ENCODE measurements at places on chromosomes 6 and 20.

DNA sequence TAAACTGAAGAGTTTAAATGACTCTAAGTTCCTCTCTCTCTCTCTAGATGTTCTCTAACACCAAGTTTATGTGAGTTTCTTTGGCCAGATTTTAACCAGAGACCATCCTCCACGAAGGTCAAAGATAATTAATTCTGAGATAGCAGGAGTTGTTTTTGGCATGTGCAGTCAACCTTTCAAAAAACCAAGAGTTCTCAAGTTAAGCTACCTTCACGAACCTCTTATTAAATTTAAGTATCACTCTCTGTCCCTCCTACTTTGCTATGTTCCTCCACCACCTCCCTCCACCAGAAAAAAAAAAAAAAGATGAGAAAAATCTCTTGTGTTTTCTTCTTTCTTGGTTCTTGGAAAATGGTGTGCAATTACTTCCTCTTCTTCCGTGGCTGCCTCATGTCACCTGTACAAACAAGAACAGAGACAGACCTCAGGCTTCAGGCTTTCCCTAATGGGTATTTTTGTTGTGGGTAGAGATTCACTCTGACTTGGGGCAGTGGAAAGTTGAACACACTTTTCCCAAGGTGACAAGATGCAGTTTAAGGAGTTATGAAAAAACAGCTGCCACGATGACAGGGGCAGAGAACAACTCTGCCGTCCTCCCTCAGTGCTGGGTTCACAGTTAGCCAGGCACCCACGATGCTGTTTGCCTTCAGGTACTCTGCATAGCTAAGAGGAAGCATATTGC is 64.3 kb downstream of the ADTRP start:
- peak; percentile 49 for DNase-seq

- DNase-seq, result no peak
Measured at GRCh38 chr6:31378062-31378720, 21.2 kb upstream of the HLA-B start.

DNA sequence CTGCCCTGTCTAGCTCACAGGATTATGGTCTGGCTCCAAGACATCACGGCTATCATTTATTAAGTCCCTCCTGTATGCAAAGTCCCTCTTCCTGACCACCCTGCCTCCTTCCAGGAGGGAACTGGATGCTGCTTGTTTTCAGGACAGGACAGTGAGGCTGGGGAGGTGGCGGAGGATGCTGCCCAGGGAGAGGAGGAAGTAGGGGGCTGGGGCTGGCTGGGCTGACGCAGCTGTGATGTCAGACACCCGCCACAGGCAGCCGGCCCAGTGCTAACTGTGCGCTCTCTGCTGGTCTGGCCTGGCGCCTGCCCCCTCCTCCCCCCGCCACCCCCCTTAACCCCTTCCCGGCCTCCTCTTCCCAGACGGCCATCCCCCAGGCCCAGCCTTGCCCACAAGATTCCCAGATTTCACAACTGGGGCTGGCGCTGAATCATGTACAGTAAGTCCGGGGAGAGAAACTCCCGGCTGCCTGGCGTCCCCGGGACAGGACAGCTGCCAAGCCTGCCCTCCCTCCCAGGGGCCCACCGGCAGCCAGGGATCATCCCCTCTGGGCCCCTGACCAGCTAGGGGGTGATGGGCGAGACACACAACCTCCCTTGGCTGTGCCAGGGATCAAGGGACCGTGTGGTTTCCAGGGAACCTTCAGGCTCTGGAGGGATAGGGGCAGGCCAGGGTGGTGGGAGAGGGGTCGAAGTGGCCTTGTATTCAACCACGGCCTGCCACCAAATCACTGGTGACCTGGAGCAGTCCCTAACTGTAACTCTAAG is 118.1 kb downstream of the CEBPB start:
- no peak for DNase-seq

DNA sequence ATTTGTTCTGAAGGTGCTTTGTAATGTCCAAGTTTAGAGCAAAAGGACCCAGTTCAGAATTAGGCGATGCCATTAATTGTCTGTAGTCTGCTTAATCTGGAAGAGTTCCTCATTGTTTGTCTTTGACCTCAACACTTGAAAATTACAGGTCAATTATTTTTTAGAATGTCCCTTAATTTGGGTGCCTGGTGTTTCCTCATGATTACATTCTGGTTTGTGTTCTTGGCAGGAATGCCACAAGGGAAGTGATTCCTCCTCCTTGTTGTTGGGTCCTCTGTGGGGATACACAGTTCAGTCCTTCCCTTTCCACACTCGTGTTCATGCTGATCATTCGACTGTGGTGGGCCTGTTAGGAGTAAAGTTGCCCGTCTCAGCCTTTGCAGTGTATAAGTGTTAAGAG is 207.3 kb downstream of the JARID2 start:
- DNase-seq, result no peak

DNA sequence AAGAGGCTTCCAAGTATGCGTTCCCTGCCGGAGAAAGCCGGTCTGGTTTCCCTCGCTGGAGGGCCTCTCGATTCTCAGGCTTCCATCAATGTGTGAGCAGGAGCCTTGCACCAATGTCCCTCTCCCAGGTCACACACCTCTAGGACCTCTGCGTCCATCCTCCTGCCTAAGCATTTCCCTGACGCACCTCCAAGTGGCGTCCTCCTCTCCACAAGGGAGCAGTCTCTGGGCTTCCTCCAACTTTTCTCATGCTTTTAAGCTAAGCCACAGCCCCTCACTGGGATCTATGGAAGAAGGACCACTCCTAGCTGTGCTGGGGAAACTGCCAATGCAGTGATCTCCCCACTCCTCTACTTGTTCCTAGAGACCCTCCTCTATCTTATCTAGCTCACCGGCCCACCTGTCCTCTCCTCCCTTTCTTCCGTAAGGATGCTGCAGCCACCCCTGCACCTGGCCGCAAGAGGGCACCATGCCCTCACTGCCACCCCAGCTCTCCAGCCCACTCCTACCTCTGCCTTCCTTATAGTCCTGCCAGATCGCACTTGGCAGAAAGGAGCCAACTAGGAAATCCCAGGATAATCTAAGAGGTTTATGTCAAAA is 258.7 kb downstream of the LRFN2 start:
- DNase-seq, result peak; percentile 59

DNA sequence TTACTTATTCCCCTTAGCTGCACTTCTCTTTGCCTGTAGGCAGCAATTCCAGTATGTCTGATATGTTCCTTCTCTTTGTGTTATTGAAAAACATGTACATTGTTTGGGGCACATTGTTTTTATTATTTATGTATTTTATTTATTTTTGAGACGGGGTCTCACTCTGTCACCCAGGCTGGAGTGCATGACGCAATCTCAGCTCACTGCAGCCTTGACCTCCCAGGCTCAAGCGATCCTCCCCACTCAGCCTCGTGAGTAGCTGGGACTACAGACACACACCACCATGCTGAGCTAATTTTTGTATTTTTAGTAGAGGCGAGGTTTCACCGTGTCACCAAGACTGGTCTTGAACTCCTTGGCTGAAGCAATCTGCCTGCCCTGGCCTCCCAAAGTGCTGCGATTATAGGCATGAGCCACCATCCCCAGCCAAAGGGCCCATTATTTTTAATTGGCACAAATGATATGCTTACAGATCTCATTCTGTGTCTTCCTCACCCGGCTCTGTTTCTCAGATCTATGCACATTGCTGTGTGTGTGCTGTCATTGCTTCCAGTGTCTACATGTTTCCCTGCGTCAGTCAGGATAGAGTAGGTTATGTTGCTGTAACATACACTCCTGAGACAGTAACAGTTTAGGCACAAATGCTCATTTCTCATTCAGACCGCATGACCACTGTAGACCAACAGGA is 54.1 kb upstream of the NELFCD start:
- no peak for DNase-seq

DNA sequence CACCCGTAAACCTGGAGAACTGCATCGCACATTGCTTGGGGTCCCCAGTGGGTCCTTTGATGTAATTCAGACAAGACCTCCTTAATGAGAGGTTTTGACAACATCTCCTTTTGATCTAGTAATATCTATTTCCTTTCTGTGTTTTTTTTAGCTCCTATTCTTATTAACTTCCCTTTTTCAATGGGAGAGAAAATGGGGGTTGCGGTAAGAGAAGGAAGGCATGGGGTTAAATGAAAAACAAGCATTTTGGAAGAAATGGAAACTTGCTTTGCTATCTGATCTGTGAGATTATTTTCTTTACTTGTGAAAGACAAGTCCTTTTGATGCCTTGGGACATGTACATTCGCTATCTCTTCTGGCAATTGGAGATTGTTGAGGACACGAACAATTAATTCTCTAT is 418.6 kb upstream of the MAN1A1 start:
- DNase-seq, result no peak

DNA sequence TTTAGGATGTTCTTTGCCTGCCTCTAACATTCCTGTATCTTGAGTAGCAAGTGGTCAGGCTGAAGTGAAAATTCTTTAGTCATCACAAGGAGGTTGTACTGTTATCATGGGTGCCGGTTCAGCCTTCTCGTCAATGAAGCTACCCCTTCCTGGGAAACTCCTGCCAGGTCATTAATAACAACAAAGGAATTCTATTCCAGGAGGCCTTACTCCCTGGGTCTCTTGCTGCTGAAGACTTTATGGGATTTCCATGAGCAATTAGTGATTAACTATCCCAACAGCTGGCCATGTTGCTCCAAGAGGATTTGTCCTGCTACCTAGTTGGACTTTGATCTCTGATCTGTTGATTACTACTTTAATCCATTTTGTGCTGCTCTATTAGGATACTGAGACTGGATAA is 62.7 kb upstream of the ELOVL5 start:
- no peak for DNase-seq

DNA sequence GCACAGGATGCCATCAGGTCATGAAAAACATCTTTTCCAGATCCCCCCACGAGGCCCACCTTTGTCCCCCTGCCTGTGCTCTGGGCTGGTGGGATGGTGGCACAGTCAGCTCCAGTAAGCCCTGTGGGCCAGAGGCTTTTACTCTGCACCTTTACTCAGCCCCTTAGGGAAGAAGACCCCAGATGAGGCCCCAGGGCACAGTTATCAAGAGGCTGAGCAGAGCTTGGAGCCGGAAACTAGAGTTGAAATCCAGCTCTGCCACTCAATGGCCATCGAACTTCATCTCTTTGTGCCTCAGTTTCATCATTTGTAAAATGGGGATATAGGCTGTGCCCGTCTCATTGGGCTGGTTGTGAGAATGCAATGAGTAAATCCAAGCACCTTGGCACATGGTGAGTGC is 81.7 kb upstream of the TOX2 start:
- no peak for DNase-seq

GRCh38 chr20:16040742-16041141 is 532.5 kb downstream of the KIF16B start:
- DNase-seq, result no peak

DNA sequence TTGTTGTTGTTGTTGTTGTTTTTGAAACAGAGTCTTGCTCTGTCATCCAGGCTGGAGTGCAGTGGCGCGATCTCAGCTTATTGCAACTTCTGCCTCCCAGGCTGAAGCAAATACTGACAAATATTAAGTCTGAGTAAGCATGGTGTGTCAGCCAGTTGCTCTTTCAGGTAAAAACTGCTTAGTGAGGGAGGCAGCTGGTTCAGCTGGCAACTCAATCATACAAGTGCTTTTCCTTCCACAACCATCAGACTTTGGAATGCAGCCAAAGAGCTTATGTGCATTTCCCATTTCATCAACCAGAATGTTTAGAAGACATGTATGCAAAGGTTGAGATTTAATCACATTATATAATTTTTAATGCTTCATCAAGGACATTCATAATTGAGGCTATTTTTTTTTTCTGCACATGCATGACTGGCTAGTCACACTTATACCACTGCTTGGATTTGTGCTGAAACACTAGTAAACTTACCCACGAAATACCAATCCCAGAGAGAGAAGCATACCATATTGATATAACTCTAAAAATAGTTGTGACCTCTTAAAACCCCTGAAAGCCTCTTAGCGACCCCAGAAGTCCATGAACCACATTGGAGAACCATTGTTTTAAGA is 56.0 kb downstream of the CLIC5 start:
- no peak for DNase-seq

GRCh38 chr6:91476000-91476399 is 889.1 kb upstream of the MAP3K7 start:
- DNase-seq, result no peak

DNA sequence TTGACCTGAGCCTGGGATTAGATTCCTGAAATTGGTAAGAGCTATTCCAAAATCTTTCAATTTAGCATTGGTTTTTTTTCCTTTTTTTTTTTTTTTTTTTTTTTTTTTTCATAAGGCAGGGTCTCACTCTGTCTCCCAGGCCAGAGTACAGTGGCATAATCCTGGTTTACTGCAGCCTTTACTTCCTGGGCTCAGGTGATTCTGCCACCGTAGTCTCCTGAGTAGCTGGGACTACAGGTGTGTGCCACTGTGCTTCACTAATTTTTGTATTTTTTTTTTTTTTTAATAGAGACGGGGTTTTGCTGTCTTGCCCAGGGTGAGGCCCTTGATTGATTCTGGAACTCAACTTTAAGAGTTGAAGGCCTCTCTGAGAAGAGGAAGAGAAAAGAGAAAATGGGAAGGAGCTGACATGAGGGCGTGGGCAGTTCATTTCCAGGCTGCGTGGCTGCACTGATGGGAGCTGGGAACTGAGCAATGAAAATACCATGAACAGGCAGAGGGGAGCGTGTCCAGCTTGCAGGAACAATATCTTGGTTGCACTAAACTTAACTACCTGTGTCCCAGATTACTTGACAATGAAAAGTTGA is 24.6 kb downstream of the KDM1B start:
- DNase-seq, result no peak

DNA sequence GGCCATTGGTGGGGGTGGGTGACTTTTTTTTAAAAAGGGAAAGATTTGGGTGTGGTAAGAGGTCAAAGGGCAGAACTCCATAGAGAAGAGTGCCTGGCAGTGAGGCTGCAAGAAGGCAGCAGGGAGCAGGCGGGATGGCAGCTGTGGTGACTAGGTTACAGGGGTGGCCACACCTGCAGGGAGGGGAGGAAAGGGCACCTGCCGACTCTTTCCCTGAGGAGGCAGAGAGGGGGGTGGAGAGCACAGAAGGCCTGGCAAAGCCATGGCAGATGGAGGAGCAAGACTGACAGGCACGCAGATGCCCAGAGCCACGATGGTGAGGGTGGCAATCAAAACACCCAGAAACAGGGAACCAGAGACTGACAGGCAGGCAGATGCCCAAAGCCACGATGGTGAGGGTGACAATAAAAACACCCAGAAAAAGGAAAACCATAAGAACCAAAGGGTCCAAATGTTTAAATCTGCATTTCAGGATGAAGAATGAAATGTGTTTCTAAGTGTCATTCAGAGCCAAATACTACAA is 19.3 kb downstream of the CST7 start:
- DNase-seq, result no peak

- DNase-seq, result no peak
Measured at GRCh38 chr6:52251113-52251512, 6.8 kb upstream of the IL17F start.

- DNase-seq, result no peak
Measured at GRCh38 chr20:59441860-59442810, 141.7 kb downstream of the EDN3 start.

All from activated CD4-positive, alpha-beta T cell treated with anti-CD3 and anti-CD28 coated beads, Interleukin-2, amount 10 ng/mL, durations not matched to agents 7 days and 5 days (primary cell).